ENCODE measurements at places on chromosomes 4 and X.
A peak's percentile ranks its signal among the peaks of the same experiment; 100 is the strongest.

DNA sequence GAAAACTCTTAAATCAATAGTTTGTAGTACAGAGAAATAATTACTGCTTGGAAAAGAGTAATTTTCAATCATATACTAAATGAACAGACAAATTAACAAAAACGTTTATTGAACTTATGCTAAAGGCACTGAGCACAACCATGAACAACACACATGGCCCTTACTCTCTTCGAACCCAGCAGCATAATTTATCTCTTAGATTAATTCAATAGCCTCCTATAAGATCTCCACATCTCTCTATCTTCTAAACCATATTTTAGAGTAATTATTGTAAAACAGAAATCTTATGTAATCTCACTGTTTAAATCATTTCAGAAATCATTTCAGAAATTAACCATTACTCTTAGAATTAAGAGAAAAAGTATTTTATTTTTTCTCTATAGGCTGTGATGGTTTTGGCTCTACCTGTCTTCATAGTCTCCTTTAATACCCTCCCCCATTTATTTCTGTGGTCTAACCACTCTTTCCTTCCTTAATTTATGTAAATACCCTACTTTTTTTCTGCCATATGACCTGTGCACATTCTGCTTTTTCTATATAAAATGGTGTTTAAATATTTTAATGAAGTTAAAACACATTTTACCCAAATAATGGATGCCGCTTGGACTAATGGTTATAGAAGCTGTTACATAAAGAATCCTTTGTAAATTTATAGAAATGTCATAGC lies 218.5 kb downstream of the CCSER1 start:
- no peak for DNase-seq

- DNase-seq = no peak
Measured at GRCh38 chr4:174561560-174561959, 39.3 kb upstream of the HPGD start.

DNA sequence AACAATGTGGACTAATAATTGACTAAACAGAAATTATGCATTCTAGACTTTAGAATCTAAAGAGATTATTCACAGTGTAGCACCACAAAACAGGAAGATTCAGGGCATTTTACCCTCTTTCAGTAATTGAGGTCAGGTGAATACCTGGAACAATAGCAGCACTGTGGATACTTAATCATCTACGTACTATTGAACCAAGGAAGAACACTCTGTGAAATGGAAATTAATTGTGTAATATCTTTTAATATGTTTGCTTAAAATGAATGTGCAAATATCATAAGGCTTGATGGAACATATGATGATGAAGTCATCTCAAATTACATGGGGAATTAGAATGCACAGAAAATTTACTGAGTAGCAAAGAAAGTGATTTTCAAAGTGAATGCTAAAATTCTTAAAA lies 68.5 kb upstream of the MAP9 start:
- DNase-seq = no peak

DNA sequence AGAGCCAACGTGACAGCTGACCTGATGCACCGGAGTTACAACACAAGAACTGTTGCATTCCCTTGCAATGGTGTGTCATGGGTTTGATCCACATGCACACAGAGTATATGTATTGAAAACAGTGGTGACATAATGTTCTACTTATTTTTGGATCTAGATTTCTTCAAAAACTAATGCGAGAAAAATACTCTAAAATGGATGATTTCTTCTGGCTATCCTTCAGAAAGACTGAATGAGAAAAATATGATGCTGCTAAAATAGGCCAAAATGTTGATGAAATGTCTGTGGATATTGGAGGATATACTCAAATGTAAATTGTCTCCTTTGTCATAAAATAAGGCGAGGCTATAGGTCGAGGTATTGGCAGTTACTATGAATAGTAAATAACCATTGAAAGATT lies 30.4 kb downstream of the LIMCH1 start:
- no peak for DNase-seq

- DNase-seq = no peak
Measured at GRCh38 chr4:17544205-17544604, 29.2 kb downstream of the CLRN2 start.

DNA sequence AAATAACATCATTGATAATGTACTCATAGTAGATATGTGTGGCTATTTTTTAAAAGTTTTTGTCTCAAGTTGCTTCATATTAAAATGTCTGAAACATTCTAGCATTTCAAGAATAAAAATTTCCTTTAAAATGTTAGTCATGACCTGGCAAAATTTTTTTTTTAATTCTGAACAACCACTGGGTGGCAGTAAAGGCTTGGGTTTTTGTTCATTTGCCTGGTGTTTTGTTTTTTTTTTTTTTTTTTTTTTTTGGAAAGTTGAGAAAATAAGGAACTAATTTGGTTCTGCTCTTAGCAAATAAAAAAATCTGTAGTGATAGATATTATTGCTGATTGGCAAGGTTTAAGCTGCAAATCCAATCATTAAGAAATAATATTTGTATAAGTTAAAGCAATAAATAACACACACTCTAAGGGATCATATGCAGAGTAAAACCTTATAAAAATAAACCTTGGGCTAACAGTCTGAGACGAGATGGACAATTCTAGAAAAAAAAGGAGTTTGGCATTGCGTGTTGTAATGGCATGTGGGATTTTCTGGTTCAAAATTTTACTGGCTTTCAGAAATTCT lies 81.4 kb downstream of the CEP44 start:
- peak; percentile 40 for DNase-seq

- no peak for DNase-seq
Measured at GRCh38 chrX:97909245-97909644, 1025.5 kb downstream of the RPA4 start.

- no peak for DNase-seq
Measured at GRCh38 chrX:68989865-68990606, 161.2 kb downstream of the EFNB1 start.

GRCh38 chrX:95332530-95332929 lies 1352.1 kb upstream of the DIAPH2 start:
- no peak for DNase-seq

All from bone marrow (tissue), 2 donors.